Dorsolateral prefrontal cortex (tissue), 122 donors: ENCODE measurements at places on chromosomes 3 and 15. TPM values are rescaled to one million over a fixed set of nuclear protein-coding genes. Genes with fewer than 3 reads are reported as not detected.

DNA sequence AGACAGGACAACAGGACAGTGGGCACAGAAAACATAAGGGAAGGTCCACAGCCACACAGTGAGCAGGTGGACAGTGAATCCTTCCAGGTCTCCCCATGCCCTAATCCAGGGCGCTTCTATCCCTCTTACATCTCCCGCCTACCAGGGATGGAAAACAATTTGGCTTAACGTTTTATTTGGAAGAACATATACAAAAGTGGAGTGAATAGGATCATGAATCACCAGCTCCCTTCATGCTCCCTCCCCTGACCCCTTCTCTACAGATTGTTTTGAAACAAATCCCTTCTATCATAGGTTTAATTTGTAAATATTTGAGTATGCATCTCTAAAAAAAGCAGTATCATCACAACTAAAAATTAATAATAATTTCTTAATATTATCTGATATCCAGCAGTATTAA lies 52.5 kb downstream of the CLDN11 start:
- no peak for DNase-seq

GRCh38 chr3:38966811-38967692 lies 84.7 kb downstream of the SCN11A start:
- no peak for DNase-seq

DNA sequence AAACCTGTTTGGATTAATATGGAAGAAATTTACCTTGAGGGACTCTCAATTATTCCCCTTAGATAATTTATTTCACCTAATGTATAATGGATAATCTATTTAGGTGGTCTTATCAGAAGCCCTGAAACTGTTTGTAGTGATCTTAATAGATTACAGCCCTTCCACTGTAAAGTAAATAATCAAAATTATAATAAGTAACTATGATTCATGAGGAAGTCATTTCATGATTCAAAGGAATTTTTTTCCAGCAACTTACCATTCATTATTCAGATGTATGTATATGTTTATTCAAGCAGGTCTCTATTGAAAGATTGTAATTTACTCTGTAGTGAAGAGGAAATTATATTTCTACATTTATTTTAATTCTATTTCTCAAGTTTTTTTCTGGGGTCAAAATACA lies 250.6 kb upstream of the ROBO1 start:
- DNase-seq, result no peak

LTK gene
- 1.8 TPM for total RNA-seq

DNA sequence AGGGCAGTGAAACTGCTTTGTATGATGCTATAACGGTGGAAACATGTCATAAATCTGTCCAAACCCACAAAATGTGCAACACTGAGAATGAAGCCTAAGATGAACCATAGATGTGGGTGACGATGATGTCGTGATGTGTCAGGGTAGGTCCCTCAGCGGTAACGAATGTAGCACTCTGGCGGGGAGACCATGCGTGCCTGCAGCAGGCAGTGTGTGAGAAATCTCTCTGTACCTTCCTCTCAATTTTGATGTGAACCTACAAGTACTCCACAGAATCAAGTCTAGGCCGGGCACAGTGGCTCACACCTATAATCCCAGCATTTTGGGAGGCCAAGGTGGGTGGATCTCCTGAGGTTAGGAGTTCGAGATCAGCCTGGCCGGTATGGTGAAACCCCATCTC lies 268.2 kb upstream of the LYSMD4 start:
- DNase-seq, result no peak

- DNase-seq, result no peak
These were observed 39.2 kb downstream of the HMCES start for GRCh38 chr3:129317848-129318247.

- no peak for DNase-seq
These were observed 23.3 kb upstream of the HCN4 start for GRCh38 chr15:73392025-73392424.

GRCh38 chr15:89808160-89808870 lies 6.3 kb downstream of the ANPEP start:
- DNase-seq, result no peak

DNA sequence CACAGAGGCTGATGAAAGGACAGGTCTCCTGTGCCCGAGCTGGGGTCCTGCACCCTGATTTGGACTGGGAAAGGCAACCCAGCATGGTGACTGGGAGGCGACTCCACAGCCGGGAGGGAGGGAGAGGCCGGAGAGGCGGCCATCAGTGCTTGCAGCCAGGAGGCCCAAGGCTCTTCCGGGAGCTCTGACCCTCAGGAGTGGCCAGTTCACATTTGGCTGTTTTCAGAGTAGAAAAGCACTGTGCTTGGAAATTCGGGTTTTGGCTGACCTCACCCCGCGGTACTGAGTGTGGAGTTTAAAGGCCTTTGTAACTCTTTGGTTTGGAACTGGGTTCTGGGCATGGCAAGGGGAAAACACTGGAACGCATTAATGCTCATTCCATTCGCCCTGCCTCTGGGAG lies 31.9 kb downstream of the SMAD6 start:
- no peak for DNase-seq

PGBD4 gene
- total RNA-seq, result 4.3 TPM

DNA sequence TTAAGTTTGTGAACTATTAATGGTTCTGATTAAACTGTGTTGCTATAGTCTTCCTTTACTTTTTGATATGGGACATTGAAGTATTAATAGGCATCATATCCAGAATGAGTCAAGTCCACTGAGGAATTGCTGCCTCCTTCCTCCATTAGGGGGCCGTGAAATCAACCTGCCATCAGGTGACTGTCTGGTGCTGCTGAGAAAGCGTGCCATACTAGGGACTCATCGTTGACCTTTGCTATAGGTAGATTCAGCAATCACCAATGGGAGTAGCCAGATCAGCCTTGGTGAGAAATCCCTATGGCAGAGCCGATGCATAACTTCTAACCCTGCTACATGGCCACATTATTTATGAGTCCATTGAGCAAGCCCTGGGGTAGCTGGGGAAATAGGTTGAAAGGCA lies 30.1 kb upstream of the SLC28A2 start:
- DNase-seq, result no peak

DNA sequence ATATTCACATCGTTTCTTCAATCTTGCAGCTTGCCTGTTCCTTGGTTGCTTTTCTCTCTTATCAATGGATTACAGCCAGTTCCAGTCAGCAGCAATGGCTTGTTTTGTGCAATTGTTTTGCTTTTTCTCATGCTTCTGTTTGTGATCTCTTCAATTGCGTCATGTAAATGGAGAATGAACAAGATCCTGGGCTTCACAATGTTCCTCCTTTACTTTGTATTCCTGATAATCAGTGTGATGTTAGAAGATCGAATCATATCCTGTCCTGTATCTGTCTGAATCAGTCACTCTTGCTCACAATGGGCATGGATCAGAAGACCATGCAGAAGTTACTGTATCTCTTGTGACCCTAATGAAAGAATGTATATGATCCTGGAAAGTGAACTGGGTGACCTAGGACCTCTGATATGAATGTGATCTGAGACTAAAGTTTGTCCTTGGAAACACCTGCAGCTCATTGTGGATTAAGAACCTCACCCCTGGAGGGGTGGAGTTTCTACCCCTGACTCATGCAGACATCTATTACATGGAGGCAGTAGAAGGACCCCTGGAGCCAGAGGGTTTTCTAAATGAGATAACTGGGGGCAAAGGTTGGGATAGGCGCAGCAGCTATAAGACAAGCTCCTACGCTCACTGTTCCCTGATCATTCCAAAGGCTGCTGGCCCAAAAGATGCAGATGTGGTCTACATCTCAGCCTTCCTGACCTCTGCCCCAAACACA lies 32.2 kb downstream of the SLC24A1 start:
- no peak for DNase-seq

GRCh38 chr3:54900838-54901591 lies 26.8 kb downstream of the LRTM1 start:
- DNase-seq, result no peak

DNA sequence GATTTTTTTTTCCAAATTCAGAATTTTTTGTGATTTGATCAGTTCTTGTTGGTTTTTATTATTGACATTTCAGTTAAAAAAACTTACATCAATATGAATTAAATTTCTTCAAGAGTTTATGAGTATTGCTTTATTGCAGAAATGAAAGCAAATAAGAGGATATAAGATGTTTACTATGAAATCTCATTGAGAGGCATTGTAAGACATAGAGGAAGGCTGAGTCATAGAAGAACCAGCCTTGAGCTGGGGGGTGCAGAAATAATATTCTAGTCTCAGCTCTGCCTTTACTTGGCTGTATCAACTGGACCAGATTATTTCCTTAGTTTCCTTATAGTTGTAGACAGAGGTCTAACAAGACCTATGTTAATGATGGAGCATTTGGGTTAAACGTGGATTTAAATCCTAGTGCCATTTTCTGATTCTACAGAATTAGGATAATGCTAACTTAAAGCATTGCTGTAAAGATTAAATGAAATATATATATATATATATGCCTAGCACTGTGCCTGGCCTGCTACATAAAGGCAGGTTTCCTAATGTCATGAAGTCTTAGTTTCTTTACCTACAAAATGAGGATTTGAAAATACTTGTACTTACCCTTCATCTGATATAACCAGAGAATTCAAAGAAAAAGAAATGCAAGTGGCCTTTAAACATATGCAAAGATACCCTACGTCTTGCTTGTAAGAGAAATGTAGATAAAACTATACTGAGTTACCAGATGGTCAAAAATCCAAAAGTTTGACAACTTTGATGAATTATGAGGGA lies 7.3 kb downstream of the FAM98B start:
- DNase-seq, result no peak

- no peak for DNase-seq
These were observed 33.2 kb downstream of the MYO5C start for GRCh38 chr15:52262364-52262763.

GRCh38 chr15:87949575-87950223 lies 306.8 kb downstream of the NTRK3 start:
- DNase-seq, result no peak
